ENCODE measurements at places on chromosomes 2 and 18.

DNA sequence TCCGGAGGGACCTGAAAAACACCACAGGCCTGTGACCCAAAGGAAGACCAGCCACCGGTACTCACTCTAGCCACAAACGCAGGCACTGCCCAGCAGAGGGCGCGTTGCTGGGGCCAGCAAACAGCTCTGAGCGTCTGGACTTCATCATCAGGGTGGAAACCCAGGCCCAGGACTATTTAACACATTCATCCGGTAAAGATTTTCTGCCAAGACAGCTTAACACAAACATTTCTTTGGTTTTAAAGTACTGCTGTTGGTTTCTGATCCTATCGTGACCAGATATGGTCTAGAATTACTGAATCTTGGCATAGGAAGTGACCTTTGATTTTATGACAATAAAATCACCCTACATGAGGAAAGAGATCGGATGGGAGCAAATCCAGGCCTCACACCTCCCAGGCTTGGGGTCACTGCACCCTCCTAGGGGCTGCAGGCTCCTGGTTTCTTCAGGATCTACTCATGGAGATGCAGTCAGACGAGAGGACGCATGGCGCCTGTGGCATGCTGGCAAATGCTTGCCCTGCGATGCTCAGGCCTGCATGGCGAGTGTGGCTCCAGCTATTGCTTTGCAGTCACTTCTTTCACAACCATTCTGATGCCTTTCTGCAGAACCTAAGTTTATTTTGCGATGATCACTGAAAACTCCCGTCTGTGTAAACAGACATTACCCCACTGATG is 130.4 kb downstream of the COL4A4 start:
- DNase-seq: peak; percentile 23

DNA sequence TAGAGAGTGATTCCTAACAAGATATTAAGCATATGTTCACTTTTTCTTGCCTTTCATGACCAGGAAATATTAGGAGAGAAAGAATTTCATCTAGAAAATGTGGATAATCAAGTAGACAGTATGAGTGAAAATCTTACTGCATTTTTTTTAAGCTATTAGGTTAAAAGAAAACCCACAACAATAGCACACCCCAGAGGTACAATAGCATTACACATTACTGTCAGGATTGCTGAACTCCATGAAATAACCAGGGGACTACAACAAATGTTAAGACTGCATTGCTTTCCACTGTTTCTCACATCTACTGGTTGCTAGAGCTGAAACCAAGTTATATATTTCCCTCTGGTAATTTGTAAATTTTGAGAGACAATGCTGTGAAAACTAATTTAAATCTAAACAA is 33.7 kb downstream of the KLF7 start:
- DNase-seq: no peak

DNA sequence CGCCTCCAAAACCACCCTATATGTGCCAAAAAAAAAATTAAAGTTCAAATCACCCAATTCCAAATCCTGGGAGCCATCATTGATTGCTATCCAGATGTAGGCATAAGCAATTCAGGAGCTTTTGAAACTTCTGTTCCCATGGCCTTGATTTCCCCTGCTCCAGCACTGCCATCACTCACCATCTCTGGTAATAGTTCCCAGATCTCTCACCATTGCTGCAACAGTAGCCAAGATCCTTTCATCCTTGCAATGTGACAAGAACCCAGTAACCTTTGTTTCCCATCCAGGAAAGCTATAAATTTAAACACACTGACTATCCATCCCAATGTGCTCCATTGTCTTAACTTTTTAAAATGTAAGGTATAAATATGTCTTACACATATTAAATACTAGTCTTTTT is 155.4 kb downstream of the PDE11A start:
- no peak for DNase-seq

DNA sequence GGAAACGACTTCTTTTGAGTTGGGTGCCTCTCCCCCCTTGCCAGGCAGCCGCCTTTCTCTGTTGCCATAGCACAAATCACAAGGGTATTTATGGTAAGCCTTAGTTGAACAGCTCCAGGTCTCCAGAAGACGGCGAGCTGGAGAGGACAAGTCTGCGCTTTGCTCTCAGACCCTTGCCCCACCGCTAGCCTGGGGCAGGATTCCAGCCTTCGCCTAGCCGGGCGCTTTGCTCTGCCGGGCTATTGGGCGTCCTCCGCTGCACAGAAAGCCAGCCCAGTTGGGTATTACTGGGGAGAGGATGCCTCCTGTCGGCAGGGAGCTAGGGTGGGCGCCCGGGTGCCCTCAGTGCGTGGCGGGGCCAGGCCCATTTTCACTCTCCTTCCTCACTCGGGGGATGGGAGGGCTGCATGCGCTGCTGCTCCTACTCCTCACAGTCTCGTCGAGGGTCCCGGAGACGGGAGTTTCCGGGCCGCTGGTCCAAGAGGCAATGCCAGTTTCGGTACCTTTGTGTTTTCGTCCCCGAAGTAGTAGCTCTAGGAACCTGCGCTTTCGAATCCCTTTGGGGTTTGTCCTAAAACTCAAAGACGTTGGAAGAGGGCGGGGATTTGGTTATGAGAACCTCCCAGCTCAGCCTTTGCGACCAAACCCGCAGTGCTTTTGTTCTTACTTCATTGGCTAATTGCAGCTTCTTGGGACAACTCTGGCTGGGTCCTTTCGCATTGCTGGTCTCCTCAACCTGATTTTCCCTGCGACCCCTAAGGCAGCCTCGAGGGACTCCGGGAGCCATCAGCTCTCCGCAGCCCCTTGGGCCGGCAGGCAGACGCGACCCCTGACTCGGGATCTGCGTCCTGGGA is 3.6 kb upstream of the DLX2 start:
- no peak for DNase-seq

- no peak for DNase-seq
Measured at GRCh38 chr2:70851704-70852103, 16.1 kb upstream of the CD207 start.

GRCh38 chr2:42881732-42882131 is 89.3 kb upstream of the HAAO start:
- DNase-seq: no peak

DNA sequence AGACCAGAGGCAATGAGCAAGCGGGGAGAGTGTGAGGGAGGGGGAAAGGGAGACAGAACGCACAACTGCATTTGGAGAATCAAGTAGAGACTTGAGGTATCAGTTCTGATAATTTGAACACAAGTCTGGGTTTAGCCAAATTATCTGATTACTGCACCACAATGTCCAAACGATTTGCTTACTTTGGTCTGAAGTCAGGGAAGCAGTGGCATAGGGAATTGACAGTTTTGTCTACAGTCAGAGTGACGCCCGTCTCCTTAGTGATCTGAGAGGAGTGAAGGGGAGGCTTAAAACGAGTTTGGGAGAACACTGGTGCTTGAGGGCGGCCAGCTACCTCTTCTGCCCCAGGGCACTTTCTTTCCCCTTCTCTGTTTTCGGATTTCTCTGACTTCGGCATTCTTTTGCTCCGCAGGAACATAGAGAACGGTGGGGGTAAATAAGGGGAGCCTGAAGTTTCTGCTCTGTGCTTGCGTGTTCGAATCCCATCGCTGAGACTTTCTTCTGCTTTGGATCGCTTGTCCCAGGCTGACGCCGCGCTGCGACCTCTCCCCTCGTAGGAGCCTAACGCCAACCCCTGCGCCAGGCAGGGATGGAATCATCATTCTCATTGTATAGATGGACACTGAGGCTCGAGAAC is 2.9 kb upstream of the DLX2 start:
- no peak for DNase-seq

DNA sequence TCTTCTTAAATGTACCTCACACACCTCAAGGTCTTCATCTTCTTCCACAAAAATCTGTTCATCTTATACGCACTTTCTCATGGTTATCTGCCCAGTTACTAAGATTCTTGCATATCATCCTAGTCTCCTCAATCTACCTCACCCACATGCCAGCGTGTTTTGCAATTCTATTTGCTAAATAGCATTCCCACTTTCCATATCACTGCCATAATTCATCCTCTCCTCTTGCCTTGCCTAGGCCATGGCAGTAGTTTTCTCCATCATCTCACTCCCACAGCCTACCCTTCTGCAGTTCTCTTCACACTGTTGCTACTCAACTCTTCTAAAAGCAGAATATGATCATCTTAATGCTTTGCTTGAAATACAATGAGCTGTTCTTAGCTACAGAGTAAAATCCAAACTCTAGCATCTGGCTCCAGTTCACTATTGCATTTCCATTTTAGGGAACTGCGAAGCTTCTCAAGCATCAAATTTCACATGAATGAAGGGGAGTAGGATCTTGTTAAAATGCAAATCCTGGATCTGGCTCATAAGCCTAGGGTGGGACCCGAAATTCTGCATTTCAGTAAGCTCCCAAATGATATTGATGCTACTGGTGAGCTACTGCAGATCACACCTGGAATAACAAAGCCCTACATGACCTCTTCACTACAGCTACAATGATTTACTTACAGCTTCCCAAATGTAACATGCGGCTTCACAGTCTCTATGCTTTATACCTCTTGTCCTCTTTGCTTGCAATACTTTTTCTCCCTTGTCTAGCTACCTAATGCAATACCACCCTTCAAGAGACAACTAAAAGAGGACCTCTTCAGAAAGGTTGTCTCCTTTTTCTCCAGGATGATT is 293.9 kb downstream of the SATB2 start:
- no peak for DNase-seq

DNA sequence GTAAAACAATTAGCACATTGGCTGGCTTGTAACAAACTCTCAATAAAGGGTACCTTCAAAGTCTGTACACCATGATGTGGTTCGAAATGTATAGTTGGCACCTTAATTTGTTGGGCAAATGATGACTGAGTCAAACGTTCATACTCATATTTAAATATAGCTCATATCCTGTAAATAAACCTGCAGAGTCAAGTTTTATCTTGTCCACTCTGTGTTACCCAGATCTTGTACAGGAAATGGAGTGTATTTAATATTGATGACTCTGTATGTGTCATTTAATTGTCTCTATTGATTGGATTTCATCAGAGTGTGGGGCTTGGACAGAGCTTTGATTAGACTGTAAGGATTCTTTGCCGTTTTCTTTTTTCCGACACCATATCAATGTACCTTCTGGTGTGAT is 805.6 kb upstream of the ZEB2 start:
- DNase-seq: no peak

GRCh38 chr2:155161314-155161713 is 462.8 kb downstream of the KCNJ3 start:
- no peak for DNase-seq

DNA sequence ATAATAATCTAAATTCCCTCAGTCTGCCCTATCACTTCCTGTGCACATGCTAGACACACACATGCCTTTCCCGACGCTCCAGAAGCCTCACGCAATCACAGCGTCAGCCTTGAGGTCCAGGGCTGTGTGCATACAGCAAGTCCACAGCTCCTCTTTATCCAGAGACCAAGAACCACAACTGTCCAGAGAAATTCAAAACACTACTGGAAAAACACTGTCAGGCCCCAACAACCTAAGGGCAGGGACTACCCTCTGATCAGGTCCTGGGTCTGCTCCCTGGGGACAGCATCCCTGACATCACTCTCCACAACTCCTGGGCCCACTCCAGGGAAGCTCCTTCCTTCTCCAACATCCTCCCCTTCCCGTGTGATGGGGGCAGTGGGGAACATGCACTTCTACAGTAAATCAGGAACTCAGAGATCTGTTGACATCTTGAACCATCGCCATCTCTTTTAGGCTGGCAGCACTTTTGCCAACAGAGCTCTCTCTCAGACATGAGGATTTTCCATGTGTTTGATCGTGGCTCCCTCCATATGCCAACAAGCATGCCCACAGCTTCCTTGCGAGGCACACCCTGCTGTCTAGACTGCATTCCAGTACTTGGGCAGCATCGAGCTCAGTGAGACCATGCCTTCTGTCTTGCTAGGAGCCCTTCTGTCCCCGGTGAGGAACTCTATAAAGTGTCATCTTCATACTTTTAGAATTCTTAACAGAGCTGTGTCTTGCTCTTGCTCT is 15.4 kb downstream of the TEX51 start:
- no peak for DNase-seq

DNA sequence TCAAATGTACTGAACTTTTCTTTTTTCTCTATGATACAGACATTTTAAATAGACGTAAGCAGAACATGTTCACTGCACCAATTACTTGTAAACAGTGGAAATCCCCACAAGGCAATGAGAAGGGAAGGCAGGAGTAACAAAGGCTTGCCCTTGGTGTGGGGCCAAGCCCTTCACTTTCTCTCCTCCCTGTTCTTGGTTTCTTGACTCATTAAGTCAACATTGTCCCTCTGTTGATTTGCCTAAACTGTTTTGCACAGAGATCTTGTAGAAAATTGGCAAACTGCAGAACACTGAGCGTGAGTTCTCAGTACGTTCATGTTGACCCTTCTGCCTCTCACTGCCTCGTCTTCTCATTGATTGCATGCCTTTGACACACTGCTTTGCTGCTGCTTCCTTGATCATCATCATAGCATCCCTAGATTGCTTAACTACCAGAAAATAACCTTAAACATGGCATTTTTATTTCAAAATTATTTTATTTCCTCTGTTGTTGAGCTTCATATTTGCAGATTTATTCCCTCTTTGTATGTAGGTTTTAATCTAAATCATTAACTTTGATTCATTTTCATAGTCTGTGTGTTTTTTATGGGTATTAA is 257.7 kb downstream of the PTGR3 start:
- DNase-seq: peak; percentile 15

DNA sequence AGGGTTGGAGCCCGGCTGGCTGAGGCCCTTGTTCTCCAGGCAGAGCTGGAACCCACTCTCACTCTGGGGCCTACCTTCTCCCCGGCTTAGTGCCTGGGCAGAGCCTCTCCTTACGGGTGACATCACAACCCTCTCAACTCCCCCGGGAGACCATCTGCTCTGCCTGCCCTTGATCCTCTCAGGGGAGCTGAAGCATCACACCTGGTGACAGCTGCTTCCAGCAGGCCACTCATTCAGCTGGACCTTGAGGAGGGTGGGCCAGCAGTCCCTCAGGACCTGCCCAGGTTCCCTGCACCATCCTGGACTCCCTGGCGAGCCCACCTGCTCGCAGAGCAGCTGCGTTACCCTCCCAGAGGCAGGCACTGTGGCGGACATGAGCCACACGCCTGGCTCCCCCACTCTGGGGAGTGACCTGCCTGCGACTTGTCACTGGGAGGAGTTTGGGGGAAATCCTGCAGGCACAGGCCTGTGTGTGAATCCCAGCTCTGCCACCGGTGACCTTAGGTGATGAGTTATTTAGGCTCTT is 13.1 kb downstream of the HS6ST1 start:
- DNase-seq: no peak

DNA sequence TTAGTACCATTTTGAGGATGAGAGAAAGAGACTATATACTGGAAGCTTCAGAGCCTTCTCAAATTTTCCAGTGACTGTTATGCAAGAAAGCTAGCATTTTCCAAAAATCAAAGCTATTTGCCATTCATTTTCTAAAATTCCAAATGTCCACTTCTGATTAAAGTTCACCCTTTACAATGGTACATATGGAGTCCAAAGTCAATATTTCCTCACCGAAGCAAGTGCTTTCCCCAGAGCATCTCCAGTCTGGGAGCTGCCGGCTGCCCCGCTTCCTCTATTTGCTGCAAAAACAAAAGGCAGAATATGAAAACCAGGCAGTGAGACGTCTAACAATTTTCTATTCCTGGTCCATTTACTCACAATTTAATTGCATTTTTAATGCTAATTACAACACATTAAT is 302.0 kb upstream of the CCDC68 start:
- DNase-seq: no peak

Data from LoVo (cell line).